ENCODE measurements at places on chromosomes 3 and 15.
A peak's percentile ranks its signal among the peaks of the same experiment; 100 is the strongest.

DNA sequence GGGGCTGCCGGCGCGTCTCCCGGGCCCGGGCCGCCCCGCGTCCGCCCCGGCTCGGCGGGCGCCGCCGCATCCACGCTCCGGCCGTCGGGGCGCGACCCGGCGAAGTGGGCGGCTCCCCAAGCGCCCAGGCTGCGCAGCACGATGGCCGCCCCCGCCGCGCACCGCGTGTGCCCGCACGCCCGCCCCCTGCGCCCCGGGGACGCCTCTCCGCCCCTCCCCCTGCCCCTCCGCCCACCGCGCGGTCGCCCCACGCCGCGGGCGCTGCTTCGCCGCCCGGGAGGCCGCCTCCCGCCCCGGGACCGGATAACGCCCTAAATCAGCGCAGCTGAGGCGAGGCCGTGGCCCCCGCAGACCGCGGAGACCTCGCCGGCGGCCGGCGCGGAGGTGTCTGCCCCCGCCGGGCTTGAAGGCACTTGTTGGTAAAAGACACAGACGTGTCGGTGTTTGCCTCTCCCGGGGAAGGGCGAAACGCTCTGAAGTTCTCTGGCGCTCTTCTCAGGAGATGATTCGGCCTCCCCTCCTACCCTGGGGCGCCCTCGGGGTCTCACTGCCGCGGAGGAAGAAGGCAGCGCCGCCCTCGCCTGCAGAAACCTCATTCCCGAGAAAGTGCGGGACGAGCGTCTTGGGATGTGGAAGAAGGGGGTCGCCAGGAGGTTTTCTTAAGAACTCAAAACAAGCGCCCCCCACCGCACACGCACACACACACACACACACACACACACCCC is at the start of gene BNC1:
TSS of gene BNC1 (minus strand) at position 106 of the 725 bp plus-strand sequence. CDS start at position 70, 36 bp downstream.
- no peak for DNase-seq

- peak; percentile 35 for DNase-seq
Measured at GRCh38 chr3:136750209-136750896, 1.8 kb downstream of the STAG1 start.

DNA sequence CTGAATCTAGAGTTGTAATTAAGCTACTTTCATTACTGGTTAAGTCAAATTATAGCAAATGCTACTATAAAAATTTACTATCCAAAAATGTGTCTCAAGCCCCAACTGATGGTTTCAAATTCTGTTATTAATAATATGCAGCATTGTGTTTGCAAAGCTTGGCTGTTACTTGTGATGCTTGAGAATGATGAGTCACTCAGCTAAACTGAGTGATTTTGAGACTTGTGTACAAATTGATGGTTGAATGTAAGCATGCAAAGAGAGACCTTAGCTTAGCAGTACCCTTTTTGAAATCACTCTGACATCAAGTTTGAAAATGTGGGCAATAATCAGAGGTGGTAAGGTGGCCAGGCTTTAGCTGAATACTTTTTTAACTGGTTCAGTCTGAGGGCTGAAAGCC is 27.6 kb downstream of the OPA1 start:
- DNase-seq: no peak

- no peak for DNase-seq
Measured at GRCh38 chr3:179016979-179017670, 54.5 kb downstream of the ZMAT3 start.

DNA sequence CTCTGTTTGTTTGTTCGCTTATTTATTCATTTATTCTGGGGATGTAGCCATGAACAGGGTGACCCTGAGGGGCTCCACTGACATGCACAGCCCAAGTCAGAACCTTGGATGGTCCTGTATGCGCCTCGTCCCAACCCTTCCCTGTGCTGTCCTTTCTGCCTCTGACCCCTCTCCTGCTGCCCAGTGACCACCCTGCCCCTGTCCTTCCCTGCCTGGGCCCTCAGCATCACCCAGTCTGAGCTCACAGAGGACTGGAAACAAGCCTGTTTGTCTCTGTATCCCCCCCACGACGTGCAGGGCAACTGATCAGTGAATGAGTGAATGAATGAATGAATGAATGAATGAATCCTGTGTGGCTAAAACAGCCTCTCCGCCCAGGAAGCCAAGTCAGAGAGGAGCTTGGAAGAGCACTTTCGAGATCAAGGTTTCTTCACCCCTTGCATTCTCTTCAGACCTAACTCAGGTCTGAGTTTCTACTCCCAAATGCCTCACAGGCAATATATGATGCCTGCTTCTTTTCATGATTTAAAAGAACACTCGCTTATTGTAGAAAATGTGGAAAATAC is 157.7 kb downstream of the SMAD6 start:
- no peak for DNase-seq

- DNase-seq: no peak
Measured at GRCh38 chr3:5366746-5367145, 179.2 kb downstream of the EDEM1 start.

- no peak for DNase-seq
Measured at GRCh38 chr15:48609486-48609885, 36.0 kb downstream of the FBN1 start.

GRCh38 chr3:183548262-183548769 is 7.2 kb downstream of the KLHL6 start:
- DNase-seq: no peak

DNA sequence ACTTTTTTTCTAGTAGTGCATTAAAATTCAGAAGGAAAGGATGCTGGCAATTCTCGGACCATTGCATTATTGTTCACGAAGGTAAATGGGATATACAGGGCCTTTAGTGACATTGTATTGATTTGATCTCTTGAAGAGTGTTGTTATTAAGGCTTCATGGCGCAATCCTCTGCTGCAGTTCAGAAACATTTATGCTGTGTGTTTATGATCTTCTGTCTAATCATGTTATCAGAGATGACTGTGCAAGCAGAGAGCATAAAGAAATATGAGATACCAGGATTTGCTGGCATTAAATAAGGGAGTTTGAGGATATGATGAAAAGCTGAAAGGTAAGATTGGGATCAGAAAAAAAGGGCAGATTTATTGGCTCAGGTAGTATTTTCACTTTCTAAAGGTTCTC is 180.6 kb downstream of the EPHA6 start:
- DNase-seq: no peak

GRCh38 chr3:42829083-42829627 is 19.9 kb downstream of the ACKR2 start:
- DNase-seq: no peak

DNA sequence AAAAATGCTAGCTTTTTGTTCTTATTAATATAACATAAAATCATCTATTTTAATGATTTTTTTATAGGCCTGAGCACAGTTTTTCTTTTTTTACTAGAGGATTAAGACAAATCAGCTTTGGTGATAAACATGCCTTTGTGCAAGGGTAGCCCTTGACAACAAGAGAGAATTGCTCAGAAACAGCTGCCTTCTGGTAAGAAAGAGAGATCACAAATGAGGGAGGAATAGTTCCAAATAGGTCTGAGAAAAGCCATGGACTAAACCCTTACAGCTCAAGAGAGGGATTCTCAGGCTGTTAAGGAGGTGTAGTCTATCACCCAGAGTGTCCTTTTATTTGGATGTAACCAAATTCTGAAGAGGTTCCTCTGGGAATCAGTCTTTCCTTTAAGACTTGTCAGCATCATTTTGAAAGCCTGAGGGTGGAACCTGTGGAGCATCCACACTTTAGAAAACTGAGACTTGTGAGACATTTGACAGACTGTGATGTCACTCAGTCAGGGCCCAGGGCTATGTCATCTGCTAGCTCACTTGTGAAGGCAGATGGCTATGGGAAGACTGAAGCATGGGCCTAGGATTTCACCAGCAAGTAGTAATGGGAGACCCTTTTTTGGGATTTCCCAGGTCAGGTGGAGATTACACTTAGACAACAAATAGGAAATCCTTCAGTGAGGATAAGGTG is 102.9 kb upstream of the KCNAB1 start:
- DNase-seq: no peak

DNA sequence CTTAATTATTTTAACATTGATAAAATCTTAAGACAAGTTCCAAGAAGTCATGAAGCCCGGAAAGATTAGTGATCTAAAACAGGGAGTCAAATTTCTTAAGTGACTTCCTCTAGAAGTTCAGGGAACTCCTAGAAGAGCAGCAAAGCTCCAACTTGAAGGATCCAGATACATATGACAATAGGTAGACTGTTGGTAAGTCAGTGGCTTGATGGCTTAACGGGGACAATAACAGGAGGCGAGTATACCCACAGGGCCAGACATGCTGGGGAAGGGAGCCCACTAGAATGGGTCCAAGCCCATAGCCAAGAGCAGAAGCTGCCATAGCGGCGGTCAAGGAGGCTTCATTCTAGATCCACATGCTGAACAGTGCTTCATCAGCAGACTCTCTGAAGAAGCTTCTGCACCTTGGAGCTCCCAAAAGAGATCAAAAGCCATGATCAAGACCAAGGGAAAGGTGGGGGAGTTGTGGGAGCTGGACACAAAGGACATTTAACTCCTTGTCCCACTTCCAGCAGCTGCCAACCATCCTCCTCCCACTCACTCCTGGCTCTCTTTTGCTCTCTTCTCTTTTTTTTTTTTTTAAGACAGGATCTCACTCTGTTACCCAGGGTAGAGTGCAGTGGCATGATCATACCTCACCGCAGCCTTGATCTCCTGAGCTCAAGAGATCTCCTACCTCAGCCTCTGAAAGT is 10.2 kb upstream of the CA12 start:
- DNase-seq: no peak

- DNase-seq: no peak
Measured at GRCh38 chr3:130557336-130558035, 40.5 kb downstream of the COL6A6 start.

DNA sequence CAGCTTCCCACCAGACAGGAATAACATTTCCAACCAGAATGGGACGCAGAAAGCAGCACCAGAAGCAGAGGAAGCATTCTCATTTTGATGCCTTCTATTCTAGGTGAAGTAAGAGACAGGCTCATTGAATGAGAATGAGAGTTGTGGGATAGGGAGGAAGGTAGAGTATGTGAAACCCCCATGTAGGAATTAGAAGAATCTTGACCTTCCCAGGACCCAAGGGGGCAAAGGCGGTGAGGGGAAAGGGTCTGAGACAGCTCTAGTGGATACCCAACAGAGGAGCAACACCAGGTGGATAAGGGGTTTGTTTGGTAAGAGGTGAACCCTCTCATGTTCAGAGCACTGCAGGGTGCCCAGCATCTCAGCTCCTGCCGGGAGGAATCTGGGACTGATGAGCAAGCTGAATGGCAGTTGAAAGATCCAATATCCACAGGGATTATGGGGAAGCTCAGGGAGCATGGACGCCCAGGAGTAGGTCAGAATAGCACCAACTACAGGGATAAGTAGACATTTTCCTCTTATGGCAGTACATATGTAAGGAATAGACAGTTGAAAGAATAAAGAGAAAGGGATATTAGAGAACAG is 77.0 kb downstream of the PLCL2 start:
- DNase-seq: no peak

GRCh38 chr15:69751566-69751965 is 298.9 kb downstream of the RPLP1 start:
- no peak for DNase-seq
